ENCODE measurements at places on chromosomes 3 and 15.

DNA sequence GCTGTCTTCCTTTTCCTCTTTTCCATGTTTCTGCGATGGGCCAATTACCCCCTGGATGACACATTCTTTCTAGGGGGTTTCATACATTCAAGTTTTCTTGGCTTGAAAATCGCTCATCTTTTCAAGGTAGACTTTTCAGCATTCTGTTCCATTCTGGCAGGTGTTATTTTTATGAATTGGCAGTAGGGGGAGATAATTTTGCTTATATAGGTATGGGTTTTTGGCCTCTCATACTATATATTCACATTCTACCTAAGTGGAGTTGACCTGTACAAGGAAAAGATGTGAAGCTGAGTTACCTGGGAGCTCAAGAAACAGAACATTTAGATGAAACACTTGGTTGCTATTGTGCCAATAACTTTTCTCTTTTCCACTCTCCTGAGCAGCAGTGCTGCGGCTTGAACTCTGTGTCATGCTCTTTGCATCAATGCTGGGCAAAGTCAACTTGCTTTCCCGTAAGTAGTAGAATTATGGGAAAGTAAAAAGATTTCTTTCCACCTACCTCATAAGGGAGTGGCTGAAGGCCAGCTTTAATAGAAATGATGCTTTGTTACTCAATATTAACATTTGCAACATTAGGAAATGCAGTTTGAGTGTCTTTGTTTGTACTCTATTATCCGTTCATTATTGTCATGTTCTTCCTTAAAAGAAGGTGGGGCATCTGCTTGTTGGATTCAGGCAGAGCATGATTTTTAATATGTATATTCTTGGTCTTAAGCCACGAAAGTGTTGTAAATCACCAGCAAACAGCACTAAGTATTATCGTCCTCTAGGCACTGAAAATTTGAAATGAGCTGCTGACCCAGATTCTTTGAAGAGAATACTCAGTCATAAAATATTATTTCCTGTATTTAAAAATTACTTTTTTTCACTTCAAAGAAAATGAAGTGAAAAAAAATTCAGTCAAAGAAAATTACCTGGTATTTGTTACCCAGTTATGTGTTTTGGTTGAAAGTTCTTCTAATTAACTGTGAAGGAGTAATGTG is 27.7 kb upstream of the MFSD1 start:
- no peak for DNase-seq

DNA sequence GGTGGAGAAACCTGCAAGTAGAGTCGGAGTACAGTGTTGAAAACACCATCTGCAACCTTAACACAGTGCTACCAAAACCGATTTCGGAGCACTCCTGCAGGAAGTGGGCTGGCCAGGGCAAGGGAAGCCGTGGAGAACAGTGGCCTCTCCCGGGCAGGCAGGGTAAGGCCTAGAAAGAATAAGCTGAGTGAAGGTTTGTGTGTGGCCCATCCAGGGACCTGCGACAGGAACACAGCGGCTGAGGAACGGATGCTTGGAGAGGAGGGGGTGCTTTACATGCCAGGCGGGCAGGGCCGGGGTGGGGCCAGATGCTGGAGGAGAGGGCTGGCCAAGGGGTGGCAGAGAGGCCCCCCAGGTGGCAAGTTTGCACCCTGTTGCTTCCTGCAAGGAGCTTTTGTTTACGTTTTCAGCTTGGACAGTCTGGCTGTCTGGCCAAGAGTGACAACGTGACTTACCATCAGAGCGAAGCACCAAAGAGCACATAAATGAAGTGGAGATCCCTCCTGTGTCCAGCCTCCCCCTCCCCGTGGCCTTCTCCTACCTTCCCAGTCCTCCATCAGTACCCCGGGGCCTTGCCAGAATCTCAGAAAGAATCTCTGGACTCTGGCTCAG is 156.5 kb downstream of the PGPEP1L start:
- no peak for DNase-seq

DNA sequence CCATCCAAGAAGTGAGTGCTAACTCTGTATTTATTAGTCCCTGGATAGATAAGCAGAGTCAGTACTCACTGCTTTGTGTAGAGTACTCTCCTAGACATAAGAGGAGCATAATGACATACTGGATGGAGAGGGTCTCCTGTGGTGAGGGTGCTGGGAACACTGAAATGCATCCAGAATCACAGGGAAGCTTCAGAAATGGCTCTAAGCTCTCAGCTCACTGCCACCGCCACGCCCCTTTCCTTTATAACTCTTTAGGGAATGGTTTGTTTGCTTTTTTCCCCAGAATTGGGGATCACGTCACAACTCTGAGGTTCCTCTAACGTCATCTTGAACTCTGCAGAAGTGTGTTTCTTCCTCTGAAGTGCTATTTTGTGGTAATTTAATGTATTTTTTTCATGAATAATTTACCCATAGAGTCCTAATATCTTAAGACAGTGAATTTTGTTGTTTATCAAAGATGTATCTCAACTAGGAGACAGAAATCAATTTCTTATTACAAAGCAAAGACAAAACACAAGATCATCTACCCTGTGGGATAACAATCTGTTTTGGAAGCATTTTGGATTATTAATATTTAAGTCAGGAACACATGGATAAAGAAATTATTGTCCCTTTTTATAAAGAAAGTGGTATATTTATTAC is 154.6 kb downstream of the PTPRG start:
- DNase-seq: no peak

- DNase-seq: no peak
Observed at GRCh38 chr3:186254676-186255650, 107.1 kb downstream of the DGKG start.
